ENCODE measurements at places on chromosomes 4 and X. TPM values are rescaled to one million over a fixed set of nuclear protein-coding genes. Genes with fewer than 3 reads are reported as not detected.

- H3K36me3 ChIP-seq, result no peaks in the 10 kb centered on the region
- no peak for DNase-seq
- no peak overlapping the region for H3K27ac ChIP-seq
- H3K4me3 ChIP-seq, result no peak overlapping the region
- H3K4me1 ChIP-seq, result no peaks in the 10 kb centered on the region
- H3K27me3 ChIP-seq, result peaks cover 27% of the 10 kb centered on the region
These were observed 19.4 kb upstream of the TMSB15A start for GRCh38 chrX:102535958-102536357.

GRCh38 chr4:152106113-152106763 is 345.4 kb upstream of the GATB start:
- H3K4me3 ChIP-seq, result no peak overlapping the region
- H3K27ac ChIP-seq, result no peak overlapping the region
- peaks cover under 1% of the 10 kb centered on the region for H3K36me3 ChIP-seq
- peaks cover 34% of the 10 kb centered on the region for H3K27me3 ChIP-seq
- H3K4me1 ChIP-seq, result peaks cover 19% of the 10 kb centered on the region
- DNase-seq, result no peak

DNA sequence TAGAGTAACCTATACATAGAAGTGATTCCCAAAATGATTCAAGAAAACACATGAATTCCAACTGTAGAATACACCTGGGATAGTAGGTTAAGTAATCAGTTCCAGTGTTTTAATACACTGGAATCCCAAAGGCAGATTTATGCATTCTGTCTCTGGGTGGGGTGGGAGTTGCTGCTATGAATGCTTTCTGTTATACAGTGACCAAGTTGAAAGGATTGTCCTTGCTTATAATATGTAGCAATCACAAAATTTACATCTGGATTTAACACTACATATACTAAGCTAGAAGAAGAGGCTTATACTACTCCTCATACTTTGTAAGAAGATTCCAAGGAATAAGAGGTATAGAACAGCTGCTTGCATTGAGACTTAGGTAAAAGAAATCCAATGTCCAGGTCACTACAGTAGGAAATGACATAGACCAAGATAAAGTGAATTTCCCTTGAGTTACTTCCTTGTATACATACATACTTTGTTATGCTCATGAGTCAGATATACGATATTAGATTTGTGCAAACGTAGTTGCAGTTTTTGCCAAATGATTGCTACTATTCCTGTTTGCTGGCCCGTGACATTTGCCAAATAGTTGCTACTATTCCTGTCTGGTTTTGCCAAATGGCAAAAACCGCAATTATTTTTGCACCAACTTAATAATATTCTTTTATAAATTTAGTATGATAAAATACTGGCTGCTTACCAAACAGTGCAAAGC is 210.5 kb upstream of the DIAPH2 start:
- no peaks in the 10 kb centered on the region for H3K36me3 ChIP-seq
- no peaks in the 10 kb centered on the region for H3K4me1 ChIP-seq
- H3K27ac ChIP-seq, result no peak overlapping the region

GRCh38 chr4:136865526-136865925 is 666.8 kb downstream of the PCDH18 start:
- no peak for DNase-seq
- no peaks in the 10 kb centered on the region for H3K4me1 ChIP-seq
- H3K36me3 ChIP-seq, result no peaks in the 10 kb centered on the region
- no peak overlapping the region for H3K4me3 ChIP-seq
- no peak overlapping the region for H3K27ac ChIP-seq
- no peaks in the 10 kb centered on the region for H3K27me3 ChIP-seq

GRCh38 chr4:151573474-151573873 is 164.5 kb downstream of the FHIP1A start:
- peaks cover 9% of the 10 kb centered on the region for H3K27me3 ChIP-seq
- no peaks in the 10 kb centered on the region for H3K36me3 ChIP-seq
- no peaks in the 10 kb centered on the region for H3K4me1 ChIP-seq

GRCh38 chr4:102008711-102009110 is 218.2 kb downstream of the BANK1 start:
- peaks cover 15% of the 10 kb centered on the region for H3K4me1 ChIP-seq
- no peaks in the 10 kb centered on the region for H3K27me3 ChIP-seq
- H3K36me3 ChIP-seq, result no peaks in the 10 kb centered on the region

GRCh38 chr4:26762650-26763049 is 98.0 kb upstream of the STIM2 start:
- peaks cover 4% of the 10 kb centered on the region for H3K4me1 ChIP-seq
- H3K36me3 ChIP-seq, result peaks cover 8% of the 10 kb centered on the region
- H3K4me3 ChIP-seq, result no peak overlapping the region
- no peak for DNase-seq

DNA sequence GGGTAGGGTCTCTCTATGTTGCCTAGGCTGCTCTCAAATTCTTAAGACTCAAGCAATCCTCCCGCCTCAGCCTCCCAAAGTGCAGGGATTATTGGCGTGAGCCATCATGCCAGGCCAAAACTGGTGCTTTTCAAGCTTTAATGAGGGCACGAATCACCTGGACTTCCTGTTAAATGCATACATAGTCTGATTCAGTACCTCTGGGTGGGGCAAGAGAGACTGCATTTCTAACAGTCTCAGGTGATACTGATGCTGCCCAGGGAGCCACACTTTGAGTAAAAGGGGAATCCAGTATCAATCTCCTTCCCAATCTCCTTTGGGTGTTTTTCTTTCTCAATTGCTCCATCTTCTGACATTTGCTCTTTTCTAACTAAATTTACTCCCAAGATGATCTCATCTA is 96.5 kb downstream of the SH3RF1 start:
- no peaks in the 10 kb centered on the region for H3K27me3 ChIP-seq
- H3K27ac ChIP-seq, result no peak overlapping the region
- H3K4me1 ChIP-seq, result peaks cover 4% of the 10 kb centered on the region
- no peaks in the 10 kb centered on the region for H3K36me3 ChIP-seq
- H3K4me3 ChIP-seq, result no peak overlapping the region

- no peaks in the 10 kb centered on the region for H3K36me3 ChIP-seq
- H3K4me1 ChIP-seq, result no peaks in the 10 kb centered on the region
- no peak overlapping the region for H3K27ac ChIP-seq
- H3K4me3 ChIP-seq, result no peak overlapping the region
- no peaks in the 10 kb centered on the region for H3K27me3 ChIP-seq
- no peak for DNase-seq
These were observed 37.3 kb downstream of the APBB2 start for GRCh38 chr4:41177016-41177415.

DNA sequence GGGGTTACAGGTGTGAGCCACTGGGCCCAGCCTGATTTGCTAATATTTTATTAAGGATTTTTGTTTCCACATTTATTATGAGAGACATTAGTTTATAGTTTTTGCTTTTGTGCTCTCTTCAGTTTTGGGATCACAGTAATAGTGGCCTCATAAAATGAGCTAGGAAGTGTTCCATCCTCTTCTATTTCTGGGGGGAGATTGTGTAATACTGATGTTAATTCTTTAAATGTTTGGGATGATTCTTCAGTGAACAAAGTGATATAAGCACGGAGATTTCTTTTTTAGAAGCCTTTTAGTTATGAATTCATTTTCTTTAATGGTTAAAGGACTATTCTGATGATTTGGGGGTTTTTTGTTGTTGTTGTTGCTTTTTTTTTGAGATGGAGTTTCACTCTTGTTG is 41.3 kb downstream of the RBMX start:
- no peaks in the 10 kb centered on the region for H3K27me3 ChIP-seq
- H3K36me3 ChIP-seq, result no peaks in the 10 kb centered on the region
- no peak overlapping the region for H3K4me3 ChIP-seq
- no peak overlapping the region for H3K27ac ChIP-seq

GRCh38 chr4:93183576-93183975 is 645.0 kb upstream of the ATOH1 start:
- H3K4me3 ChIP-seq, result no peak overlapping the region
- no peaks in the 10 kb centered on the region for H3K36me3 ChIP-seq
- H3K27me3 ChIP-seq, result no peaks in the 10 kb centered on the region
- no peaks in the 10 kb centered on the region for H3K4me1 ChIP-seq
- DNase-seq, result no peak

- no peak overlapping the region for H3K4me3 ChIP-seq
- no peaks in the 10 kb centered on the region for H3K27me3 ChIP-seq
- H3K36me3 ChIP-seq, result no peaks in the 10 kb centered on the region
- no peak for DNase-seq
These were observed 93.0 kb downstream of the PHKA2 start for GRCh38 chrX:18890724-18891547.

DNA sequence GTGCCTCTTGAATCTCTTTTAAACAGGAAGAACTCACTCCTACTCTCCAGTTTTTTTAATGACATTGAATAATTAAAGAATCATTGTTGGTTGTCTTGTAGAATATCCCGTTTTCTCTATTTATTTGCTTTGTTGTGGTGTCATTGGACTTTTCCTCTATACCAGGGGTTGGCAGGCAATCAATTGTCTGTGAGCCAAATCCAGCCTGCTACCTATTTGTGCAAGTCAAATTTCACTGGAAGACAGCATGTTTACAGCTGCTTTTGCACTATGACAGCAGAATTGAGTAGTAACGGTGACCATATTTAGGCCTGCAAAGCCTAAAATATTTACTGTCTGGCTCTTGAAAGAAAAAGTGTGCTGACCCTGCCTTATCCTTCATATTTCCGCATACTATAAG is 34.8 kb downstream of the POLA1 start:
- no peak for DNase-seq
- no peaks in the 10 kb centered on the region for H3K4me1 ChIP-seq
- H3K27ac ChIP-seq, result no peak overlapping the region
- no peak overlapping the region for H3K4me3 ChIP-seq
- no peaks in the 10 kb centered on the region for H3K36me3 ChIP-seq

DNA sequence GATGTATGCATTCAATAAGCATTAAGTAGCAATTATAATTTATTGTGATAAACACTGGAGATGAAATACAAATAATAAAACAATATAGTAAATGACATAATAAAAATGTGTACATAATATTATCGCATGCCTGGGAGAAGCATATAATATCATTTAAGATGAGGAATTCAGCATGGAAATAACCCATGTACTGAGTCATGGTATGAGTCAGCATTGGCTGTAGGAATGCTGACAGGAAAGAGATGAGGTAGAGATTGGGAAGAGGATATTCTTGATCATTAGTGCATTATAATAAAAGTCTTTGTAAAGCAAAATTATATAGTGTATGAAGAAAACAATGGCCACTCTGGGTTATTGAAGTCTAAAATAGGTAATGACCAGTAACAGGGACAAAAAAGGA is 82.8 kb downstream of the MAGEB10 start:
- no peak for DNase-seq
- no peaks in the 10 kb centered on the region for H3K36me3 ChIP-seq
- H3K27me3 ChIP-seq, result no peaks in the 10 kb centered on the region
- no peak overlapping the region for H3K27ac ChIP-seq
- H3K4me1 ChIP-seq, result no peaks in the 10 kb centered on the region
- no peak overlapping the region for H3K4me3 ChIP-seq

GRCh38 chrX:77436682-77437081 is 10.5 kb upstream of the FGF16 start:
- no peak overlapping the region for H3K4me3 ChIP-seq

DNA sequence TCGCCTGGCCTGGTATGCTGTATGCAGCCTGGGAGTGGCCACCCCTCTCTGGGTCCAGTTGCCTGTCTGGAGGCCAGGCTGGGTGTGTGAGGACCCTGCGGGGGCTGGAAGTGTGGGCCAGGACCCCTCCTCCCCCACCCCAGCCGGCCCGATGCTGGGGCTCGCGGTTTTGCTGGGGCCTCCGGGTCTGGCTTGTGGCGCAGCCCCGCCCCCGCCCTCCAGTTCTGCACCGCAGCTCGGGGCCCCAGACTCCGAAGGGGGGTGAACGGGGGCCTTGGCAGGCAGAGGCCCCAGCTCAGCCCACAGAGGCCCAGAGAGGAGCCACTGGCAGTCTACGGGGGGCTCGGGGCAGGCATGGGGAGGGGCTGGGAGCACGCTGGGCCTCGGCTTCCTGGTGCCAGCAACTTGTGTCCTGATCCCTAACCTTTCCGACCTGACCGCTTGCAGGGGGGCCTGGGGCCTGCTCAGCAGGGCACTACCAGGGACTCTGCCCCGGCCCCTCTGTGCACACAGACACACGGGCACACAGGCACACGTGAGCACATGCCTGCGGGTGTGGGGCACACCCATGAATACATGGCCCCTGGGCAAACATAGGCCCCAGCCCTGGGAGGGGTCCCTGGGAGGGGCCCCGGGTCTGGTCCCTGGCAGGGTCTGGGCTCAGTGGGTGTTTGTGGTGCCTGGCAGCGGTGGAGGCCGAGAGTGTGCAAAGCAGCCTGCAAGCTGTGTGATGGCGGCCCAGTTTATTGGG is 21.4 kb upstream of the FGFR3 start:
- H3K27me3 ChIP-seq, result peaks cover 9% of the 10 kb centered on the region
- H3K27ac ChIP-seq, result no peak overlapping the region
- H3K4me3 ChIP-seq, result no peak overlapping the region
- no peaks in the 10 kb centered on the region for H3K36me3 ChIP-seq
- H3K4me1 ChIP-seq, result peaks cover 8% of the 10 kb centered on the region

DNA sequence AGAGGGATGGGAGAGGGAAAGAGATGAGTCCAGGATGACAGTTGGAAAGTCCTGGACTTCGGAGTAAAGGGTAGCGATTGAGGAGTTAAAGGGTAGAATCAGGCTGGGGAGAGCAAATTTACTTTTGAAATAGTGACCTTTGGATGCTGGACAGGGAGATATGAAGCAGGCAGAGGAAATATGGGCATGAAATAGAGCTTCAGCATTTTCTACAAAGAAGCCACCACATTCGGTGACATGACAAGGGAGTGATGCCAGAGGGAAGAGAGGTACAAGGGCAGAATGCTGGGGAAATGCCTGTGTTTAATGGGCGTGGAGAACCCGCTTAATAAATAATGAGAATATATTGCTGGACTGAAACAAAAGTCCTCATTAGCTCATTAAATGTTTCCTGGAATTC is 92.7 kb downstream of the TBL1X start:
- no peaks in the 10 kb centered on the region for H3K27me3 ChIP-seq
- H3K4me1 ChIP-seq, result peaks cover 48% of the 10 kb centered on the region
- DNase-seq, result no peak

Gene CXCL3
- not detected for polyA plus RNA-seq

Gene CLCN3
- polyA plus RNA-seq, result 12.3 TPM

Gene COX7B2
- polyA plus RNA-seq, result not detected

Gene BEND2
- not detected for polyA plus RNA-seq

Gene HSFX4
- not detected for polyA plus RNA-seq

Gene CFAP299
- polyA plus RNA-seq, result not detected

Gene C4orf50
- not detected for polyA plus RNA-seq

Gene JADE3
- 3.8 TPM for polyA plus RNA-seq

Gene HS6ST2
- not detected for polyA plus RNA-seq

Gene TMPRSS11F
- polyA plus RNA-seq, result not detected

Gene FAM47C
- not detected for polyA plus RNA-seq

Gene PDZD4
- not detected for polyA plus RNA-seq

Measured in naive B cell (primary cell).